MV-4-11 (cell line): ENCODE measurements at places on chromosomes 2 and 18.

- DNase-seq: peak; percentile 87
These were observed 27.5 kb downstream of the ZNF516 start for GRCh38 chr18:76467371-76468190.

DNA sequence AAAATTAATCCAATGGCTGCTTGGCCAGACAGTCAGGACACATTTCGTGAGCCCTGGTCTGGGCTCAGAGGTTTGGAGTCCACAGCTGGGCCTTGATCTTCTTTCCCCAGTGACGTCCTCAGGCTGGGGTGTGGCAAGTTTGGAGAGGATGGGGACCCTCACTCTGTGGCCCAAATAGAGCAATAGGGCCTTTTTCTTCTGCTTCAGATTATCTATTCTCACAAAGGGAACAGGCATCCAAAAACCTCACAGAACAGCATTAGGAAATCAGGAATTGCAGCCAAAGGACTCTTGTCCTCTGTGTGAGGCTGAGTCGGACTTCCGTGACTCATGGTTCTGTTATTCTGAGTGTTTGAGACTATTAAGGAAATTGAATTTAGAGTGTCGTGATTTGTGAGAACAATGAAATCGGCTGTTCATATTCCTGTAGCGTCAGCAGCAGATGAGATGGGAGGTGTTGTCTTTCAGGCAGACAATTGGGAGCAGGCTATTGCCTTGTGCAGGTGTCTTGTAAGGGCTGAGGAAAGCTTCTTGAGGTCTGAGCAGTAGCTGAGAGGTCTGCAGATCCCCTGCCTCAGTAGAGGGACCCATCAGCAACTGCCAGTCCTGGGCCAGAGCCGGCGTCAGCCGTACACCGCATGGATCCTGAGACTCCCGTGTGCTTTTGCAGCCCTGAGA, 113.8 kb downstream of the SH3RF3 start:
- DNase-seq: no peak

DNA sequence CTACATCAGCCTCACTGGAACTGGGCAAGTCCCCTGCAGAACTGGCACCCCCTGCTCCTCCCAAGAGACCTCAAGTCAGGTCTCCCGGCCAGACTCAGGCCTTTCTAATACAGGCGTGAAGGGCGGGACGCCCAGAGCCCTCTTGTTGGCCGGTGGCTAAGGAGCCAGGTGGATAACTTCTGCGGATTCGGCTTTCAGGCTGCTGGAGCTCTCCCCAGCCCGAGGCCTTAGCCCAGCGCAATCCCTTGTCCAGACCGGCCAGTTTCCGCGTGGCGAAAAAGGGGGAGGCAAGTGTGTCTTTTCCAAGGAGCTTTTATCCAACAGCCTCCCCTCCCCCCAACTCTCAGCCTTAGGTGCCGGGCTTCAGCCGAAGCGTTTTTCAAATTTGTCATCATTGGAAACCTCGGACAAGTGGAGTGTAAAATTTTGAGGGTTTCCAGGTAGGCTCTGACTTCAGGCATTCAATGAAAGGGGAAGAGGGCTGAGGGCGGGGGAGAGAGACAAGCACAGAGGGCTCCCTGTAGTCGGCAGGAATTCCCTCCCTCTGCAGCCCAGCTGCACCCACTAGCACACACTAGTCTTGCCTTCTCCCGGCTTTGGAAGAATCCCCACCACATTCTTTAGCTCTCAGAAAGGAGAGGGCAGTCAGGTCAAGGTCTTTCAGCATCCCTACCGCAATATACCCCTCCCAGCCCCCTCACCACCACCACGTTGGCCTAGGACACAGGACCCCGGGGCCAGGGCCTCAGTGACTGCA, 9.5 kb upstream of the SATB2 start:
- no peak for DNase-seq

GRCh38 chr2:200913654-200914053, 24.5 kb downstream of the NIF3L1 start:
- DNase-seq: no peak

- DNase-seq: no peak
These were observed 381.5 kb downstream of the NRXN1 start for GRCh38 chr2:50650403-50650810.

DNA sequence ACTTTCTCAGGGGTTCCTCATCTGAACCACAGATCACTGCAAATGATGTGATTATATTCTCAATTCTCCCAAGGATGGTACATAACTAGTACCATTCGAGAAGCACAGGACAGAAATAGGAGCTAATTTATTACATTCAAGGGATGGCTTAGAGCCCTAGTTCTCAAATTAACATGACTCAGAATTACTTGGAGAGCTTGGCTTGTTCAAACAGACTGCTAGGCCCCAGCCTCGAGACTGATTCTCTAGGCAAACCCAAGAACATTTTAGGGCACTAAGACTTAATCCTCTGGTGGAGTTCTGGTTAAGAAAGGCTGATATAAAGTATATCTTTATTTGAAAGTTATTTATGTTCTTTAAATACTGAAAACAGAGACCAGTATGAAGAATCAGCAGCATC, 35.8 kb downstream of the HIBCH start:
- no peak for DNase-seq

GRCh38 chr2:166651080-166651675, 157.1 kb upstream of the SCN7A start:
- no peak for DNase-seq

DNA sequence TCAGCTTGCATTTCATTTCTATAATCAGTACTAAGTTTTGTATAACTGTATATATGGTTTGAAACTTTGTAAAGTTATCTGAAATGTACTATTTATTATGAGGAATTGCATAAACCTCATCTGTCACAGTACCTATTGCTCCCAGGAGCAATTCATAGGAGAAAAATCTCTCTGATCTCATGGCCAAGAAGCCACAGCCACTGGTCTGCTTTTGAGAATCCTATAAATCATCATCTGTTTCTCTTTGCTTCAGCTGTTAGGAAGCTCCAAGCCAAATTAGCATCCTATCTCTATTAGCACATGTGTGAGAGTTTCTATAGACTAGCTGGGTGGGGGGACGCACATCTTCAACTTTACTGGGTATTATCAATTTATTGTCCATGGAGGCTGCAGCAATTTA, 210.3 kb downstream of the CYP26B1 start:
- no peak for DNase-seq

DNA sequence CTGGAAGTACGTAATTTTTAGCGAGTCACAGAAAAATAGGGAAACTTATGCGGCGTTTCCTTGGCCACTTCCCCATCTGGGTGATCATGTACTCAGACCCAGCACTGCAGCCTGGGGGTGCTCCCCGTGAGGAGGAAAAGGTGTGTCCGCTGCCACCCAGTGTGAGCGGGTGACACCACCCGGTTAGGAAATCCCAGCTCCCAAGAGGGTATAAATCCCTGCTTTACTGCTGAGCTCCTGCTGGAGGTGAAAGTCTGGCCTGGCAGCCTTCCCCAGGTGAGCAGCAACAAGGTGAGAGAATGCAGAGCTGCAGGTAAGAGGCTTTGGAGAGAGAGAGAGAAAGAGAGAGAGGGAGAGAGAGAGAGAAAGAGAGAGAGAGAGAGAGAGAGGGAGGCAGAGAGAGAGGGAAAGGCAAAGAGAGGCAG, at the start of gene IL1R2:
Gene IL1R2 (plus strand): TSS at position 240 of the 425 bp plus-strand sequence. CDS start 16,616 bp downstream, outside the sequence.
- peak; percentile 67 for DNase-seq
